Esophagus squamous epithelium (tissue), 5 donors: ENCODE measurements at places on chromosomes 5 and 9.

DNA sequence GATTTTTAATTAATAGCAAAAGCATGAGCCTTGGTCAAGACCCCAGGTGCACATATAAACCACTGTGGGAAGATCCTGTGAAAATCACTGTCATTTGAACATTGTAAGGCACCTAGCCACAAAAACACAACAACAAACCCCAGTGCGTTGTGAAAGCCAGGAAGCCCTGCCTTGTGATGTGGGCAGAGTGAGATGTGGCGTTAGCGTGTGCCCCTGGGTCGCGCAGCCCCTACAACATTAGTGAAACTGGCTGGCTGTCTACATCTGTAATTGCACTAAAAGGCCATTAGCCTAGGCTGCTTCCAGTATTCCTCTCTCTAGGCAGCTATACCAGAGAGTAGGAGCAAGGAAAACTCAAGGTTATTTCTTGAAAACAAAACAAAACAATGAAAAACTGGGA is 21.1 kb upstream of the PDZD2 start:
- no peak for DNase-seq

GRCh38 chr9:134386951-134387831 is 60.9 kb downstream of the RXRA start:
- DNase-seq = no peak

- no peak for DNase-seq
These were observed 244.2 kb downstream of the FOXD4L6 start for GRCh38 chr9:40884072-40884901.

DNA sequence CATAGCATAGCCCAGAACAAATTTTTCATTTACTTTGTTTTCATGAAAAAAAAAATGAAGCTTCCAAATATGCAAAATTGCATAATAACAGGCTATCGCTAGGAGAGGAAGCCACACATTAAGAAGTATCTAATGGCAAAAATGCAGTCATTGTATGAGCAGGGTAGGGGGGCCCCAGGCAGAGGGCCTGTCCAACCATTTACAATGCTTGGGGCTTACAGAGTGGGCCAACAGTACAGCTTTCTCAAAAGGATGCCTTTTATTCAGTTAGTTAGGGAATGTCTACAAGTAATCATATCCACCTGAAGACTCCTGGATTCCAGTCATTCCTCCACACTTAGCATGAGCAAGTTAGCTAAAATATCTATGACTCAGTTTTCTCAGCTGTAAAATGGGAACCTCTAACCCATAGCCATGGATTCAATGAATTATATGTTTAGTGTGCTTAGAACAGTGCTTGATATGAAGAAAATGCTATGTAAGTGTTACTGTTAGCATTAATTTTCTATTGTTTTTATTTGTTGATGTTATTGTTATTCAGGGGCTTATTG is 117.7 kb downstream of the GAS1 start:
- DNase-seq = no peak

GRCh38 chr9:27817747-27818146 is 244.5 kb upstream of the C9orf72 start:
- no peak for DNase-seq

GRCh38 chr5:68250661-68251298 is 35.2 kb downstream of the PIK3R1 start:
- DNase-seq = no peak

DNA sequence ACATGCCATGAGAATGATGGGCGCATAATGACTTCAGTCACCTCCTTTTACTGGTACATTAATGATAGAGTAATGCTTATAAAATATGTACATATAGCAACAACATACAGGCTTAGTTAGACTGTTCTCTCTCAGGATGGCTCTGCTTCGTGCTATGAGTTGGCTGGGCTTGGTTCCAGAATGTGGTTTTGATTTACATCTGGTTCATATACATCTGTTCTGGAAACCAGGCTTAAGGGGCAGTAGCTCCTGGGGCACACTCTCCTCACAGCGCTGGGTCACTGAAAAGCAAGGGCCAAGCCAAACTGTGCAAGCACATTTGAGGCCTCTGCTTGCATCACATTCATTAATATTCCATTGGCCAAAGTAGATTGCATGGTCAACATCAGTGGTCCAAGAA is 44.9 kb downstream of the PCSK1 start:
- DNase-seq = no peak

DNA sequence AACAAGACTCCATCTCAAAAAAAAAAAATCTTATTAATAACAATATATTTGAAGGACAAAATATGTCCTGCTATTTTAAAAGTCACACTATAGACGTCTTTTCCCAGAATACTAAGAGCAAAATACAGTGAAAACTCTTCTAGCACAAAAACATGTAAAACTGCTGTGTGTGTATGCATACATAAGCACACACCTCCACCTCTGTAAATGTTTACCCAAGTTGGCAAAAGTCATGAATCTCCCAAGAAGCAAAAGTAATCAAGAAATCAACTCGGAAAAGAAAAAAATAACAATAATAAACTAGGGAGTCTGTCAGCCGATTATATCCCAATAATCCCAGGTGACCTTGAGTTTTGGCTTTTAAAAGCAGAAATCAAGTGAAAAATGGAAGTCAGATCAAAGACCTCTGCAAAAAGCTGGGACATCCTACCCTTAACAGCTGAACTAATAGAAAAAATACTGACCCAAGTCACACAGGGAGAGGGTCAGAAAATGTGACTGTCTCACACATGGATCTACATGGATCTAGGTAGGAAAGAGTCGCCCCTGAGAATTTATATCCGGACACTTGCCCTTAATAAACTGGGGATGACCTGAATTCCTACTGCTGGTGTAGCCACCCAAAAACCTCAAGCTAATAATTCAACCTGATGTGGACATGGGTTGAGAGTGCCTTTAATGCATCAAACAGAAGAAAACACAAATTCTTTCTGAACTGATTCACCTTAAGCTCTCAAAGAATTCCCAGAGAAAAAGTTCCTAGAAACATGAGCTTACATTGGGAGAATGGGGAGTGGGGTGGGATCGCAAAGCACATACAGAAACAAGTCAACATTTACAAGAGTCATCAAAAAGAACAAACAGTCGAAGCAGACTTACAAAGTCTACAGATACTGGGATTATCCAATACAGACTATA is 29.9 kb downstream of the LPAR1 start:
- DNase-seq = no peak

- DNase-seq = no peak
These were observed 74.9 kb upstream of the HMHB1 start for GRCh38 chr5:143737062-143737461.

DNA sequence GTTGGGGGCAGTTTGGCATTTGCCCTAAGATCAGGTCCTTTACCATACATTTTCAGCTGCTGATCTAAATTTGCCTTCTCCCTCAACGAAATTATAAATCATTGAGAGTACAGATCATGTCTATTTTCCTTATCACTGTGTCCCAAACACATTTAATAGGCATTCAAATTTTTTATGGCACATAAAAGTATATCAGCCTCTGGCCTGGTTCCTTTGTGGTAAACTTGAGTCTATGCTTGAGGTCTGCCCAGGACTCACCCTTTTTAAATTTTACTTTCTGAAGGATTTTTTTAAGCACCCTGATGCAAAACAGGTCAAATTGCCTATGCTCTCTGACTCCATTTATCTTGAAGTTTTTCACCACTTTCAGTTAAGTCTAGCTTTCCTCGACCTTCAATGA is 163.6 kb upstream of the GRIN3A start:
- no peak for DNase-seq

GRCh38 chr5:81794226-81794625 is 43.3 kb upstream of the SSBP2 start:
- no peak for DNase-seq

DNA sequence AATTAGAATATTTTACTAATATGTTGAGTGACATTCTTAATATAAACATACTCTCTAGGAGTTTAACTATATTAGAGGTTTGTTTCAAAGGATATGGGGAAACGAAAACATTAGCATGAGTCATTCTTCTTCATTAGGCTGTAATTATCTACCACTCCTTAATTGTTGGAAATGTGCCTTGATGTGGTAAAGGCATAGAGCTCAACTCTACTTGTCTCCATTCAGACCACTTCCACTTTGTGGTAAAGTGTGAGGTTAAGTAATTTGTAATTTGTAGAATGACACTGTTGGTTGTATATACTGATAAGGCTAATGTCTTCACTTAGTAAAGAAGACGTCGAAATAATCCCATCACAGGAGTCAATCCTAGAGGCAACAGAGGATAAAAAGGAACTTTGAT is 58.1 kb downstream of the HAPLN1 start:
- no peak for DNase-seq

DNA sequence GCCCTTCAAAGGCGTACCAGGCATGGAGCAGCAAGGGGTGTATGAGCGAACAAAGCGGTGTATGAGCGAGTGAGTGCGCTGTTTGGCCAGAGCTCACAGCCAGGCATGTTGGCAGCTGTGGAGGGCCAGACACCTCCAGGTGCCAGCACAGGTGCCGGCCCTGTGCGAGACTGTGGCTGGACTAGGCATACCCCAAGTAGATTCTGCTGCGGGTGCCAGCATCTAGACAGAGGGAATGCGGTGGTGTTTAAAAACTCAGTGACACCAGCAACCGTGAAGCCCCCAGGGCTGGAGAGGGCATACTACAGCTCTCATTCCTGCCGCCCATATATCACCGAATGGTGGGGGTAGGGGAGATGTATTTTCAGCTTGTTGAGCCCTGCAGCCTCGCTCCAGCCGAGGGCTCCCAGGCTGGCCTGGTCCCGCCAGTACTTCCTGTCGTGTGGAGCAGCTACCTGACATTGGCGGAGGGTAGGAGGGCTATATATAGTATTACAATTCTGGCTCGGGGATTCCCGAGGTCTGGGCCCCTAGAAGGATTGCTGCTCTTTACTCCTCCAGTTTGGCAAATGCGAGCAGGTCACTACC is 1829.6 kb upstream of the NUDT12 start:
- DNase-seq = no peak

GRCh38 chr9:107942291-107942690 is 452.7 kb upstream of the KLF4 start:
- no peak for DNase-seq

- DNase-seq = no peak
These were observed 217.6 kb downstream of the NFIB start for GRCh38 chr9:14096258-14096922.

- DNase-seq = no peak
These were observed 24.0 kb downstream of the PTGES2 start for GRCh38 chr9:128103589-128103962.

GRCh38 chr5:74401946-74402320 is 238.6 kb downstream of the ENC1 start:
- no peak for DNase-seq

DNA sequence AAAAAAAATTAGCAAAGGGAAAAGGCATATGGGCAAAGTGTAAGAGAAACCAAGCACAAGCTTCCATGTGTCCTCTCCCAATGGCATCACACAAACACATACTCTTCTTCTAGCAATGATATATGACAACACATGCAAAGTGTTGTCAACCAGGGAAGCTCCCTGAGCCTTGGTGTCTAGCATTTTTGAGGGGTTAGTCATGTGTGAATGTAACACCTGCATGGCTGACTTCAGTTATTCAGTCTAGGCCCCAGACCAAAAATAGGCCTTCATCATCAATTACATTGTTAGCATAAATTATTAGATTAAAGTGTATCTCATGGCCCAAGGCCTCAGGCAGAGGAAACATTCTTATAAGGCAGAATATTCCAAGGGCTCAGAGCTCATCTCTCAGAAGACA is 450.0 kb downstream of the TLE1 start:
- DNase-seq = no peak

GRCh38 chr5:124952566-124952965 is 206.1 kb upstream of the ZNF608 start:
- no peak for DNase-seq

- no peak for DNase-seq
These were observed 145.5 kb downstream of the PAX5 start for GRCh38 chr9:36888551-36888950.

- DNase-seq = no peak
These were observed 204.2 kb upstream of the CD180 start for GRCh38 chr5:67400752-67401151.

GRCh38 chr9:14249527-14249926 is 64.4 kb downstream of the NFIB start:
- DNase-seq = no peak

- DNase-seq = no peak
These were observed 1152.9 kb upstream of the CDH6 start for GRCh38 chr5:30040488-30041118.

- DNase-seq = no peak
These were observed 304.7 kb upstream of the CLINT1 start for GRCh38 chr5:158163451-158164295.

DNA sequence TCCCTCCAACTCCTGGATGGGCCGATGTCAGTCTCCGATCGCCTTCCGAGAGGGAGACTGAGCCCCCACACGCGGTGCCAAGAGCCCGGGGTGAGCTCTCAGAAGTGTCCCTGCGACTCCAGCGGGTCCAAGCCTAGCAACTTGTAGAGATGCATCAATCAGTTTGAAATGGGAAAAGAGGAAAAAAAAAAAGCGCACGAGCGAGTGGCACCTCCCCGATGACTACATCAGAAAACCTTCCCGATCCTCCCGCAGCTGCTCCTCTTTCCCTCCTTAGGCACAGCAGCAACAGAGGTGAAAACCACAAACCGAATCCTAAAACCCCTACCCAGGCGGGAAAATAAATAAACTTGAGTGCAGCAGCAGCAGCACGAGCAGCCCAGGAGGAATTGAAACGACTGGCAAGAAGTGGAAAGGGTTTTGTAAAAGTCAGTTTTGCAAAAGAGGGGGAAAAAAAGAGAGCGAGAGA is 1.0 kb upstream of the EFNA5 start:
- DNase-seq = no peak

DNA sequence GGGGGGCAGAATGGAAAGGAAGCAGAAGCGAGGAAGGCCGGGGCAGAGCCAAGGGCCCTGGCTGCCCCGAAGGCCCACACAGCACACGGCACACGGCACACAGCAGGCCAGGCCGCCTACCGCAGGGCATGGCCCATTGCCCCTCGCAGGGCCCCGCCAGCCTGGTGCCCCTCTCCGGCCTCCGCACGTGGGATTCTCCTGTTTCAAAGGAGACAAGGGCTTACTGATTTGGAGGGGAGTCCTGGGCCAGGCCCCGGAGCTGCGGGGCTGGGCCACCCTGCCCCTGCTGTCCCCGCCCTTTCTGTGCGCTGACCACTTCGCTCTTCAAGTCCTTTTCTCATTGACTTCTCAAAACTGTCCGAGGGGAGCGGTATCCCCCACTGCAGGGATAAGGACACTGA is 7.7 kb upstream of the PHYKPL start:
- no peak for DNase-seq

DNA sequence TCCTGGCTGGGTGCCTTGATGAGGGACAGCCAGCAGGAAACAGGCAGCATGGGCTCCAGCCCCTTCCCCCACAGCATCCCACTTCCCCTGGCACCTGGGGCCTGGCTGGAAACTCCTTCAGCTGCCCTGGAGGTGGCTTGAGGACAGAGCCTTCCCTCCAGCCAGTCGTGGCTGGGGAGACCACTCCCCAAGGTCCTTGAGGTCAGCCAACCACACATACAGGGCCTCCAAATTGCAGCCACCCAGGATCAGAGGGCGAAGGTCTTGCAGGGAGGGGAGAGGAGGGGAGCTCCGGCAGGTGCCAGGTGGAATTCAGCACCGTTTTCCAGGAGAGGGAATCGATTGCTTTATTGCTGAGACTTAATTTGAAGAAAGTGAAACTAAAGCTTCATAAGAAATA is 280.4 kb downstream of the PBX3 start:
- DNase-seq = no peak
